ENCODE measurements at places on chromosomes 3 and 15. TPM values are rescaled to one million over a fixed set of nuclear protein-coding genes. Genes with fewer than 3 reads are reported as not detected.
A peak's percentile ranks its signal among the peaks of the same experiment; 100 is the strongest.

Gene ZIC4
- total RNA-seq, result not detected

Gene A4GNT
- total RNA-seq, result not detected

DNA sequence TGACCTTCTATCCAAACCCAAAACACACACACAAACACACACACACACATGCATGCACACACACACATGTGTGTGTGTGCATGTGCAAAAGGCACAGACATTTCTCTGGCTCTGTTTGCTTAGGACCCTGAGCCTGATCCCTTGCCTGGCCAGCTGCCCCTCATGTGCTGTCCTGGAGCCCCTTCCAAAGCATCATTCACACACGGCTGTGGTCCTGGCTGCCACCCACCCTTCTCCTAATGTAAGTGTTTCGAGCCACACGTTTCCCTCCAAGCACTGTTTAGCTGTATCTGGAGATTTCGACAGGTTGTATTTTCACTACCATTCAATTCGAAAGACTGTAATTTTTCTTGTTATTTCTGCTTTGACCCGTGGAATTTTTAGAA, 45.8 kb upstream of the KLF13 start:
- no peak for DNase-seq

GRCh38 chr3:58993547-58993946, 56.3 kb downstream of the CFAP20DC start:
- DNase-seq, result no peak

Gene GALK2
- total RNA-seq, result 35.1 TPM

GRCh38 chr3:57155310-57155643, 9.9 kb downstream of the IL17RD start:
- no peak for DNase-seq

DNA sequence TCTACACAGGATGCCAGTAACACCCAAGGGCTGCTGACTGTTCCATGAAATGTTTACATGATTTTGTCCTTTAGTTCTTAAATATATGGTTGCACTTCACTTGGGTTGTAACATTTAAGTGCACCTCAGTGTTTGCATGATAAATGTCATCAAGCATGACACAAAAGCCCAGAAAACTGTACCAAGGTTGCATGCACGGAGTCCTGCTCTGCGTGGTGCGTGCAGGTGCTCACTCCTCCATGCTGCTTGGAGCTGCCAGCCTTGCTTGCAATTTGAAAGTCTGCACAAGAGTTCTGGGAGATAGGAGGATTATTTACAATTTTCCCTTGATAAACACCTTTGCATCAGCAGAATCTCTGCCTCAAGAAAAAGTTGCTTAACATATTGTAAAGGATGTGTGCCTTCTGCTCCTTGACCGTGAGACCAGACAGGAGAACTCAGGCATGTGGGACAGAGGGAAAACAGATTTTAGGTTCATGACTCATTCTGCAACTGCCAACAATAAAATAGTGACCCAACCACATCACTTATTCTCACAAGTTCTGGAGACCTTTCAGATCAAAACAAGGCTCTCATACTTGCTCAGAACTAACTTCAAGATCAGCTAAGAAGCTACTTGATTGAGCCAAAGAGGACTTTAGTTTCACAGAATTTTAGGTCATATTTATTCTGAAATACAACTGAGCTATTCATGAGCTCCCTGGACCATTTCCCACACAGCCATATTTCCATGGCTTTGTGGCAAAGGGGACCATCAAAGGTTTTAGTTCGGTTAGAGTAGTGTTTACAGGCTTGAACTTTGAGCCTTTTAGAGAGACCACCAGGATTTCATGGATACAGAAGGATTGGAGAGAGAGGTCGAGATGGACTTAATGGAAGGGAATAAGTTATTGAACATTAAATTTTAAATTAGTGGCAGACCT, 128.4 kb upstream of the ZBED2 start:
- no peak for DNase-seq

- DNase-seq, result no peak
Measured at GRCh38 chr3:101131767-101132166, 138.5 kb upstream of the ABI3BP start.

DNA sequence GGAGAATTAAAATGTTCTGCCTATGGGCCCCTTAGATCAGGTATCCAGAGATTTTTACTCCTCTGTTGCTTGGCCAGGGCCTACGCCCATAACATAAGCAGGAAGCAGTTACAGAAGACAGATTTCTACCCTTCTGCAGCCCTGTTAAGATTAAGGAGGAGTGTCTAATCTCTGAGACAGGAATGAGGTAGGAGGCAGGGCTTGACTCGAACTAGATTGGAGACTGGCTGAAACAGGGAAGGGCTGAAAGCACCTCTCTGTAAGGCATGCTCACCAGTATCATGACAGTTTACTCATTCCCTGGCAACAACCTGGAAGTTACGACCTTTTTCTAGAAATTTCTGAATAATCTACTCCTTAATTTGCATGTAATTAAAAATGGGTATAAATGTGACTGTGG, 16.7 kb downstream of the PLA2G4D start:
- DNase-seq, result no peak

Gene PRSS50
- not detected for total RNA-seq

GRCh38 chr3:195595785-195596531, 12.2 kb upstream of the APOD start:
- DNase-seq, result no peak

DNA sequence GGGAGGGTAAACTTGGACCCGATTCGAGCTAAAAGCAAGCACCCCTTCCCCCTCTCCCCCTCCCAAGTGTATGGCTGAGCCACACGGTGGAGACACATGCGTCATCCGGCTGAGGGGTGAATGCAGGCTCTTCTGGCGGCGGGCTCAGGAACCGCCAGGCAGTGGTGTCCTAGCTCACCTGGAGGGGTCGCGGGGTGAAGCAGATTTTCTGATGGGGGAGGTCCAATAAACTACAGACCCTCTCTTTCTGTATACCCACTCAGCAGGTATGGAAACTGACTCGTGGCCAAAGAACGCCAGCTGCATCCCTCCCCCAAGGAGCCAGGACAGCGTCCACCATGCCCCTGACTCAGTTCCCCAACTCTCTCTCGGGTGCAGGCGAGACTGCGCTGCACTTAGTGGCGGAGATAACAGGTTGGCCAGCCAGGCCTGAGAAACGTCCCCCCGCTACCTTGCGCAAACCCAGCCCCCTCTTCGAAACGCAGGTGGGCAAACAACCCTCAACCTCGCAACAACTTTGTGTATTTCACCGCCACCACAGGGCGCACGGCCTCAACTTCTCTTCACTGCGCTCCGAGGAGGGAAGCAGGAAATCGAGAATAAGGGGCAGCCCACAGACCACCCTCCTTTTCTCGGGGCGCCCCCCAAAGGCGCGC, 1.3 kb downstream of the MAGI1 start:
- no peak for DNase-seq

DNA sequence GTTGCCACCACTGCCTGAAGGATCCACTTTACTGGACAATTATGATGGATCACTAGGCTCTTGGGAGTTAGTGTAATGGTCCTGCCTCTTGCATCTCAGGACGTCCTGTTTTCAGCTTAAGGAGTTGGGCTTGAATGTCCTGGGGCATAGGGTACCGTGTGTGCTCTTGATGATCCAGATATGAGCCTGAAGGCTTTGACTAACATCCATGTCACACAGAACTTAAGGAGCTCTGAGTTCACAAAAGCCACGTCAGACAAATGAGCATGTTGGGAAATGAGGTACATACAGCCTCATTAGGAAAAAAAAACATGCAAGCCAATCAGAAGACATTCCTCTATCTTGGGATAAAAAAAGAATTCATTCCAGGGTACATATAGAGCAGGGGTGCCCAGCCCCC, 40.8 kb downstream of the CA12 start:
- no peak for DNase-seq

Gene LRIG1
- 88.0 TPM for total RNA-seq

DNA sequence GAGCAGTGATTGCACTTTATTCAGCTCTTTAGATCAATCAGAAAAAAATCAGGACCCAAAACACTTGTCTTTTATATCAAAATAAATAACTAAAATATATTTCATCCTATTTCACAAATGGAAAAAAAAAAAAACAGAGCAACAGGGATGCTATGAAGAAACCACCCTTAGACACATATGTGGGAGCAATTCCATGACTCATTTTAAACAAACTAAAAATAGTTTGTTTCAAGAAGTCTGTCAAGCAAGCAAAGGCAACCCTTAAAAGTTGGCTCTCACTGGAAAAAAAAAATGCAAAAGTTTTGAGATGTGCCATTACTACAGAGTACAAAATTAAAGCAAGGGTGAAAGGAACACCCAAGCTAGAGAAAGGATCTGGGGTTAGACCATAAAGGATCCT, 5.7 kb downstream of the ATP13A3 start:
- DNase-seq, result no peak

Gene IGF1R
- 95.3 TPM for total RNA-seq

DNA sequence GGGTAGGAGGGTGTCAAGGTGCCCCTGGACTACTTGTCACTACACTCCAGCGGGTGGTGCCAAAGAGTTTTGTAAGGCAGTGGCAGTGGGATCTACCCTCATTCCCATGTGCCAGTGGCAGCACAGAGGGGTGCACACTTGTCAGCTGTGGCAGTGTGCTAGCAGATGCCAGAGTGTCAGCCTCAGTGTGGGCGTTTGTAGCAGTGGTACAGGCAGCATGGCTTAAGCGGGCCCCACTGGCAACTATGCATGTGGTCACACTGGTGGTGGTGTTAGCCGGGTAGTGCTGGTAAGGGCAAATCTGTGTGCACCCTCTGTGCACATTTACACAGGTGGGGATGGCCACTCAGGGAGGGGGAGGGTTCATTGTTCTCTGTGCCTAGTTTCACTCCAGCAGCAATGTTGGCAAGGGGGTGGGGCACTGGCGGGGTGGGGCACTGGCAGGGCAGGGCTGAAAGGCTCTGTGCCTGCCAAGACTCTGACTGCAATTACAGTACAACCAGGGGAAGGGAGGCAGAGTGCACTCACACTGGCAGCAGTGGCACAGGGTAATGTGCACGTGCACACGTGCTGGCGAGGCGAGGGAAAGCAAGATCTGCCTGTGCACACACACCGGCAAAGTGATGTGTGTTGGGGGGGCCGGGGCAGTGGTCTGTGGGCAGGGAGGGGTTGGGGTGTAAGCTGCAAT, 31.8 kb downstream of the MYO9A start:
- DNase-seq, result no peak

Gene GOLGA8N
- total RNA-seq, result 6.4 TPM

DNA sequence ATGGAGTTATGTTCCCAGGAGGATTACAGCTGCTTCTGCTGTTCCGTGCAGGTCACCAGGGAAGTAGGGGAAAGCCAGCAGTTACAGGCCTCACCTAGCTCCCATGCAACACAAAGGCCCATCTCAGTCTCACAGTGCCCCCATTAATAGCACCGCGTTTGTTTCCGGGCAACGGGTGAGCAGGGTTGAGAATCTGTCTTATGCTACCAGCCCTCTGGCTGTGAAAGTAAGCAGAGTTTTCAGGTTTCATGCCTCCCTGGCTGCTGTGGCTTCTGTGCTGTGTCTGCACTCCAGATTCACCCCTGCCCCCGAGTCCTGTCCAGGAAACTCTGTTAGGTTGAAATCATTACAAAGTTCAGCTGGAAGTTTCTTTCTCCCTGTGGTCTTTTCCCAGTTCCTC, 254.4 kb upstream of the GPR149 start:
- no peak for DNase-seq

DNA sequence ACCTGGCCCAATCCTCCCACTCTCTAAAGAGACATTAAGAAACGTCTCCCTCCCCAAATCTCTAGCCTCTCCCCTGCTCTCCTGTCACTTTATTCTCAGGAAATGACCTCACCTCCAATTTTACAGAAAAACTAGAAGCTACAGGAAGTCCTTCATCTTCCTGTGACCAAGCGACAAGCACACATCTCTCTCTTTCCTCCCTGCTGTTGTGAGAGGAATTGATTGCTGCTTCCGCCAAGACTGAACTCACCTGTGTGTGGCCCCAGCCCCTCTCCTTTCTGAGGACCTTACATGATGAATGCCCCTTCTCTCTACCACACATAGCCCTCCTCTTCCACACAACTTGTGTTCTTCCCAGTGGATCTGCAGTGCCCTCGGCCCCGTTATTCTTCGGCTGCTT, 18.2 kb downstream of the DNAJB8 start:
- DNase-seq, result no peak

GRCh38 chr3:114506591-114507300, 212.9 kb downstream of the TIGIT start:
- DNase-seq, result no peak

Gene MESP1
- total RNA-seq, result 1.9 TPM

Gene GHSR
- total RNA-seq, result not detected

Gene BFSP2
- total RNA-seq, result not detected

DNA sequence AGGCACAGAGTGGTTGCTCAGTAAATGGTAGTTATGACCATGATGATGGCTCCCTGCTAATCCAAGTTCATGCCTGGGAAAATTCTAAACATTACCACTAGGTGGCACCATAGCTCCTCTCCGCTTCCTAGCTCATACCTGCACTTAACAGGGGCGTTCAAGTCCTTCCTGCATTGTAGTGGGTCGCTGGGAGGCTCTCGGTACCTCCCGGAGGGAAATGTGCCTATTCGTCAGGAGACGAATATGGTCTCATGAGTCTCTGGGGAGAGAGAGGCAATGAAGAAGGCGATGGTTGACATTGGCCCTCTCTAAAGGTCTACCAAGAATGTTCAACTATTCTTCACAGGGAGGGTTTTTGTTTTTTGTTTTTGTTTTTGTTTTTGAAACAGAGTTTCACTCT, 10.9 kb downstream of the MESP1 start:
- DNase-seq, result peak; percentile 70
